ENCODE measurements at places on chromosomes 5 and 9.

DNA sequence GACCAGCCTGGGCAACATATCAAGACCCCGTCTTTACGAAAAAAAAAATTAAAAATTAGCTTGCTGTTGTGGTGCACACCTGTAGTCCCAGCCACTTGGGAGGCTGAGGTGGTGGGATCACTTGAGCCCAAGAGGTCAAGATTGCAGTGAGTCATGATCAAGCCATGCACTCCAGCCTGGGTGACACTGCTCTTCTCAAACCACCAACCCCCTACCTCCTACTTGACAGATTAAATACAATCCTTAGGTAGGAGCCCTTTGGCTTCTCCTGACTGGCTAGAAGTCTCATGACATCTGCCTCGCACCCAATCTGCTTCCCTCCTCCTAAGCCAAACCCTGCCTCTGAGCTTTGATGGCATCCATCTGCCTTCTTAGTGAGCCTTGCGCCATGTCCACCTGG lies 11.6 kb upstream of the FBP1 start:
- no peak for DNase-seq

DNA sequence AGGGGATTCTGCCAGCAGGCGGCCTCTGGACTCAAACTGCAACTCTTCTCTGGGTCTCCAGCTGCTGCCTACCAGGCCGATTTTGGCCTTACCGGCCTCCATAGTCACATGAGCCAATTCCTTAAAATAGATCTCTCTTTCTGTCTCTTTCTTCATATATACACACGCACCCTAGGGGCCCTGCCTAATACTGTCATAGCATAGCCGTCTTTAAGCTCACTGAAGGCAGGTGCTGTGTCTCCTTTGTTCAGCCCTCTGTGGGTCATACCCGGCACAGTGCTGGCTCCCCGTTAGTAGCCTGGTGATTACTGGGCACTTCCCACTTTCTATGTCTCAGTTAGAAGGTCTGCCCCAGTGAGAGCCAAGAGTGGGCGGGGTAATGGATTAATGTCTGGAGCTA lies 140.9 kb downstream of the HSPA4 start:
- DNase-seq: no peak

DNA sequence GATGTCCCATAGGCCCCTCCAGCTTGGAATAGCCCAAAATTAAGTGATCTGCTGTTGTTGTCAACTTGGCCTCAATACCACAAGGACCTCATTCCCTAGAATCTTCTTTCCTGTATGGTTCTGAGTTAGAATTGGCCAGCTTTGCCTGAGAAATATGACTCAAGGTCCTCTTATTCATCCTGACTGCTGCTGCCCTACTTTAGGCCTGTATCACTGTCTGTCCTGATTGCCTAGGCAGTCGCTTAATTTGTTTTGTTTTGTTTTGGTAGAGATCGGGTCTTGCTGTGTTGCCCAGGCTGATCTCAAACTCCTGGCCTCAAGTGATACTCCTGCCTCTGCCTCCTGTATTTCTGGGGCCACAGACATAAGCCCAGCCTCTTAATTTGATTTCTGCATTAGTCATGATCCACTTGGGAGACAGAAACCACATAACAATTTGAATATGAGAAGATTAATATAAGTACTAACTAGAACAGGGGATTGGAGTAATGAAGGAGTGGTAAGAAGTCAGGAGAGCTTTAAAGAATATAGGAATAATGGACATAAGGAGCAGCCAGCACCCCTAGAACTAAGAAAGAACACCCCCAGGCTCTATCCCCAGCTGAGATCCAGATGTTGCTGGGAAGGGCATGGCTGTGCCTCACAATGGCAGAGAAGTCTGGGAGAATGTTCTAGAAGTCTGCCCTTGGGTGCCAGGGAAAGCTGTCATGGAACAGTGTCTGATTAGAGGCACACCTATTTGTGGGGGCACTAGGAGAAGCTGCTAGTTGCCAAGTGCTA lies 4.6 kb downstream of the TEX53 start:
- DNase-seq: no peak

- DNase-seq: no peak
These were observed 276.3 kb downstream of the COX7C start for GRCh38 chr5:86894056-86894455.

- DNase-seq: no peak
These were observed 131.4 kb downstream of the CD180 start for GRCh38 chr5:67065237-67065636.

GRCh38 chr5:77607324-77607723 lies 31.2 kb downstream of the OTP start:
- no peak for DNase-seq
